ENCODE measurements at places on chromosomes 7 and 10.

- no peak for DNase-seq
Measured at GRCh38 chr10:12484941-12485805, 135.8 kb downstream of the CAMK1D start.

DNA sequence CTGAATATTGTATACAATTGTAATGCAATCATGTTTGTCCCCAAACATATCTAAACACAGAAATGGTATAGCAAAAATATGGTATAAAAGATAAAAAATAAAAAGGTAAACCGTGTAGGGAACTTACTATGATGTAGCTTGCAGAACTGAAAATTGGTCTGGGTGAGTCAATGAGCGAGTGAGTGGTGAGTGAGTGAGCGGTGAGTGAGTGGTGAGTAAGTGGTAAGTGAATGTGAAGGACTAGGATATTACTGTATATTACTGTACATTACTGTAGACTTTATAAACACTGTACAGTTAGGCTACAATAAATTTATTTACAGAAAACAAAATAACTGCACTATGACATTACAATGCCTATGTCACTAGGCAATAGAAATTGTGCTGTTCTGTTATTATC, 1163.2 kb upstream of the SORCS1 start:
- DNase-seq = no peak

DNA sequence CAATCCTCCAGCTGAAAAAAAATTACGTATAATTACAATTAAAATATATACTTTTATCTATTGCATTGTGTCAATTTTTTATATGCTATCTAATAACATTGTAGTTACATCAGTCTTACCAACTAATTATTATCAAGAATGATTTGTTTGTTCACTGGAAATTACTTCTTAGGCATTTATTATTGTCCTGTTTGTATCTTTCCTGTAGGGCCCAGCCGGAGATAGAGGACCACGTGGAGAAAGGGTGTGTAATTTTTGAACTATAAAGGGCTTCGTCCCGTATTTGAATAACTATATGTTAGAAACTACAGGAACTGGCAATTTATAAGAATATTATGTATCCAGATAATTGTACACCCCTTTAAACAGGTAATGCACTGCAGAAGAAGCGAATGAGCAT, 4.1 kb downstream of the COL1A2 start:
- DNase-seq = no peak

DNA sequence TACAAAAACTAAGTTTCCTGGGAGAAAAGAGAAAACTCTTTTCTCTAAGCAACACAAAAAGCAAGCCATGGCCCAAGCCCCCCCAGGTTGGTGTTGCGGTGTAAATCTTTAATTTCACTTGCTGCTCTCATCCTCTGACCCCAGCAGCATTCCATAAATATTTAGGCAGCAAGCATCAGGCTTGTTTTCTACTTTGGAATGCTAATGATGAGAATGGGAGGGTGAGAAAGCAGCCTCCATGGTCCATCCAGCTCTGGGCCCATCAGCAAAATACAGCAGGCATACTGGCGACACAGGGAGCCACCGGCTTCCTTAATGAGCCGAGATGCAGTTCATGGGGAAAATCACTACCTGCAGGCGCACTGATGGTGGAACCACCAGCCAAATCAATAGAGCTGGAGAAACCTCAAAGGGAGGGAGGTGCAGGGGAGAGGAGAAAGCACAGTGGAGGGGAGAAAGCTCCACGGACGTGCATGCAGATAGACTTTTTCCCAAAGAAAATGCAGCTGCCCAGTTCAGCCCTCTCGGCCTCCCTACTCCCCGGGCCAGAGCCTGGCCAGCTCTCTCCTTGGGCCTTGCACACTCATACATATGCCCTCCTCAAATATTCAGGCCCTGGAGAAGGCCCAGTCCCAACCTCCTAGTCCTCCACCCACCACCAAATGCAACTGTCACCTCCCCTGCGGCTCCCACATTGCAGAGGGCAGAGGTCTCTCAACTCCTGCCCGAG, 131.9 kb downstream of the GRID1 start:
- DNase-seq = no peak

- DNase-seq = no peak
Measured at GRCh38 chr7:9124320-9124719, 690.9 kb downstream of the NXPH1 start.

Data from CD4-positive, alpha-beta T cell treated with Interleukin-4 for 4 hours (primary cell).